IgD-negative memory B cell (primary cell): ENCODE measurements at places on chromosomes 11 and 22. TPM values are rescaled to one million over a fixed set of nuclear protein-coding genes. Genes with fewer than 3 reads are reported as not detected.

UBE4A gene
- 18.3 TPM for polyA plus RNA-seq

OR6M1 gene
- not detected for polyA plus RNA-seq

PVALB gene
- polyA plus RNA-seq: not detected

C11orf54 gene
- polyA plus RNA-seq: 17.7 TPM

NXPE4 gene
- not detected for polyA plus RNA-seq

APOL3 gene
- polyA plus RNA-seq: 52.0 TPM

OR52D1 gene
- not detected for polyA plus RNA-seq

RFPL2 gene
- polyA plus RNA-seq: not detected

PATE2 gene
- polyA plus RNA-seq: not detected

SCUBE1 gene
- not detected for polyA plus RNA-seq

OR52B2 gene
- not detected for polyA plus RNA-seq

OR2AG2 gene
- polyA plus RNA-seq: not detected

MYO18B gene
- polyA plus RNA-seq: not detected

KIRREL3 gene
- not detected for polyA plus RNA-seq

ZNRD2 gene
- polyA plus RNA-seq: 86.4 TPM

C11orf97 gene
- not detected for polyA plus RNA-seq

UBE2L3 gene
- 106 TPM for polyA plus RNA-seq

HPX gene
- polyA plus RNA-seq: 0.46 TPM

PTPRCAP gene
- polyA plus RNA-seq: 1,093 TPM

TREH gene
- polyA plus RNA-seq: not detected

GPHA2 gene
- polyA plus RNA-seq: not detected

PARVG gene
- polyA plus RNA-seq: 120 TPM

SLC22A6 gene
- not detected for polyA plus RNA-seq

RIMBP3B gene
- polyA plus RNA-seq: 0.16 TPM

OR5AR1 gene
- polyA plus RNA-seq: not detected

ADORA2A gene
- 26.6 TPM for polyA plus RNA-seq

PITPNB gene
- 55.9 TPM for polyA plus RNA-seq

PIK3IP1 gene
- 88.7 TPM for polyA plus RNA-seq

CNIH2 gene
- not detected for polyA plus RNA-seq

TAF6L gene
- 12.2 TPM for polyA plus RNA-seq

RBMXL2 gene
- polyA plus RNA-seq: not detected

LYVE1 gene
- 0.10 TPM for polyA plus RNA-seq

GNAZ gene
- 2.0 TPM for polyA plus RNA-seq

MEI1 gene
- 105 TPM for polyA plus RNA-seq

RPL27A gene
- polyA plus RNA-seq: 4,311 TPM

TTC36 gene
- polyA plus RNA-seq: 0.55 TPM

MFNG gene
- 212 TPM for polyA plus RNA-seq

PARVB gene
- 22.8 TPM for polyA plus RNA-seq

TESMIN gene
- polyA plus RNA-seq: 5.1 TPM

HEPACAM gene
- not detected for polyA plus RNA-seq

TSGA10IP gene
- polyA plus RNA-seq: not detected

TUG1 gene
- polyA plus RNA-seq: 15.9 TPM

ENTHD1 gene
- 0.23 TPM for polyA plus RNA-seq

CDPF1 gene
- 13.2 TPM for polyA plus RNA-seq

IMMP1L gene
- polyA plus RNA-seq: 40.0 TPM

SLC6A5 gene
- not detected for polyA plus RNA-seq

CCDC188 gene
- polyA plus RNA-seq: not detected

DEFB131B gene
- polyA plus RNA-seq: not detected

CYB561A3 gene
- polyA plus RNA-seq: 594 TPM

SCGB2A2 gene
- not detected for polyA plus RNA-seq

ST14 gene
- 94.1 TPM for polyA plus RNA-seq

MOGAT2 gene
- polyA plus RNA-seq: not detected

CTSF gene
- polyA plus RNA-seq: 7.0 TPM

MRGPRE gene
- polyA plus RNA-seq: not detected

SPDYC gene
- polyA plus RNA-seq: not detected
